Type B pancreatic cell (in vitro differentiated cells): ENCODE measurements at places on chromosomes 12 and 14. TPM values are rescaled to one million over a fixed set of nuclear protein-coding genes. Genes with fewer than 3 reads are reported as not detected.

GRCh38 chr14:20830831-20831230, 28.2 kb upstream of the RNASE1 start:
- no peaks in the 10 kb centered on the region for H3K36me3 ChIP-seq
- DNase-seq = no peak
- H3K27me3 ChIP-seq = no peaks in the 10 kb centered on the region
- H3K4me3 ChIP-seq = no peak overlapping the region

- DNase-seq = no peak
- H3K27ac ChIP-seq = no peak overlapping the region
- no peak overlapping the region for H3K4me3 ChIP-seq
- no peaks in the 10 kb centered on the region for H3K4me1 ChIP-seq
These were observed 25.9 kb downstream of the PKP2 start for GRCh38 chr12:32870716-32871115.

DNA sequence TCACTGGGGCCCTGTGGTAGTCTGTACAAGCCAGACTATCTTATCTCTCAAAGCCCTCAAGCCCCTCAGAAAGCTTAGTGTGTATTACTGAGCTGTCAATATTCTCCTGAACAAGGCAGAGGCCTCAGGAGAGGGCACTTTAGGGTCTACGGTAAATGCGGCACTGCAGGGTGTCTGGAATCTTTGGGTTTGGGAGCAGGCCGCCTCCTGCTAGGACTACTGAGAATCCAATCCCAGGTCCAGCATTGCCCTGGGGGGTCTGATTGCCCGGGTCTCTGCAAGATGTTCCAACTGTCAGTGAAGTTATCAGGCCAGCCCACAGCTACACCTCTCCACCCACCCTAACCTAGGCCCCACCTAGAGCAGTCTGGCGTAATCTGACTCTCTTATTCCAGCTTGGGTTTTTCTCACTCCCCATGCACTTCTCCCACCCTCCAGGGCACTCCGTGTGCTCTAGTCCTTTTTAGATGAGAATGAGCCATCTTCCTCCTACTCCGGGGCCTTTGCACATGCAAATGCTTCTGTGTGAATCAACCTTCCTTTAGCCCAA, 4.3 kb upstream of the ZFP36L1 start:
- peak overlapping the region; percentile 96 for H3K4me3 ChIP-seq
- H3K4me1 ChIP-seq = peaks cover 18% of the 10 kb centered on the region
- peaks cover 20% of the 10 kb centered on the region for H3K36me3 ChIP-seq

DNA sequence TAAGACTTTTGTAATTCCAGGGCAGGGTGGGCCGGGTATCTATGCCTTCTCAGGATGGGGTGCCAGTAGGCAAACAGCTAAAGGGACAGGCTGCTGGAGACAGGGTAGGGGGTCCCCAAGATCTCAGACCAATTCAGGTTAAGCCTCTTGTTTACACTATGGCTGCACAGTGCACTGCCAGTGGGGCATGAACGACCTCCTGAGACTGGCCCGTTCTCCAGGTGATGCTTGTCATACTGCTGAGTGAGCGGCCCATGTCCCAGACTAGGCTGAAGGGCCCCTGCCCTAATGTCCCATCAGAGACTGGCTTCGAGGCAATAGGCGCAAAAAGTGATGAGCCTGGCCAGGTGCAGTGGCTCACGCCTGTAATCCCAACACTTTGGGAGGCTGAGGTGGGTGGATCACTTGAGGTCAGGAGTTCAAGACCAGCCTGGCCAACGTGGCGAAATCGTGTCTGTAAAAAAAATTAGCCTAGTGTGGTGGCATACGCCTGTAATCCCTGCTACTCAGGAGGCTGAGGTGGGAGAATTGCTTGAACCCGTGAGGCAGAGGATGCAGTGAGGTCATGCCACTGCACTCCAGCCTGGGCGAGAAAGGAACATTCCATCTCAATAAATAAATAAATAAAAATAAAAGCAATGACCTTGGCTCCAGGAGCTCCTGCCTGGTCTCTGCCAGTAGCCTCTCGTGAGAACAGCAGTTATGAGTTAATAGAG, 12.6 kb downstream of the SLC25A29 start:
- H3K4me1 ChIP-seq = peaks cover 9% of the 10 kb centered on the region
- no peak for DNase-seq
- H3K27ac ChIP-seq = peak overlapping the region; percentile 59
- H3K36me3 ChIP-seq = no peaks in the 10 kb centered on the region
- H3K4me3 ChIP-seq = no peak overlapping the region

DNA sequence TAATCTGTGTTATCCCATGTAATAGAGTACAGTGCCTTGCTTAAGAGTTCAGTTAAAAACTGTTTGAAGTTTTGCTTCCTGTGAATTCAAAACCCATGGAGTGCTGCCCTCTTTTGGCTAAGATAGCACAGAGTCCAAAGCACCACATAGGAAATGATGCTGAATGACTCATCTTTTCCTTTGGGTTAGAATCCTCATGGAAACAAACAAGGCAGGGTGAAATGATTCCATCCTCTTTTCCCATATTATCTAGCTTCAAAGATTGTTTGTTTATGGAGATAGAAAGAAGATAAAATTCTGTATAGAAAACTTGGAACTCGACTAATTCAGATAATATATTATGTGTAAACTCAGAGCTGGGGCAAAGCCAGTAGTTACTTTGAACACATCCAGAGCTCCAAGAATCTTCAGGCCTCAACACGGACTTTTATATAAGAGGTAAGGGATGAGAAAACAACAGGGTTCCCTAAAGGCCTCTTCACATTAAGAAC, 87.4 kb downstream of the OTOGL start:
- H3K4me1 ChIP-seq = peaks cover 14% of the 10 kb centered on the region
- no peaks in the 10 kb centered on the region for H3K36me3 ChIP-seq
- H3K4me3 ChIP-seq = no peak overlapping the region
- no peak overlapping the region for H3K27ac ChIP-seq
- no peak for DNase-seq
- no peaks in the 10 kb centered on the region for H3K27me3 ChIP-seq

DNA sequence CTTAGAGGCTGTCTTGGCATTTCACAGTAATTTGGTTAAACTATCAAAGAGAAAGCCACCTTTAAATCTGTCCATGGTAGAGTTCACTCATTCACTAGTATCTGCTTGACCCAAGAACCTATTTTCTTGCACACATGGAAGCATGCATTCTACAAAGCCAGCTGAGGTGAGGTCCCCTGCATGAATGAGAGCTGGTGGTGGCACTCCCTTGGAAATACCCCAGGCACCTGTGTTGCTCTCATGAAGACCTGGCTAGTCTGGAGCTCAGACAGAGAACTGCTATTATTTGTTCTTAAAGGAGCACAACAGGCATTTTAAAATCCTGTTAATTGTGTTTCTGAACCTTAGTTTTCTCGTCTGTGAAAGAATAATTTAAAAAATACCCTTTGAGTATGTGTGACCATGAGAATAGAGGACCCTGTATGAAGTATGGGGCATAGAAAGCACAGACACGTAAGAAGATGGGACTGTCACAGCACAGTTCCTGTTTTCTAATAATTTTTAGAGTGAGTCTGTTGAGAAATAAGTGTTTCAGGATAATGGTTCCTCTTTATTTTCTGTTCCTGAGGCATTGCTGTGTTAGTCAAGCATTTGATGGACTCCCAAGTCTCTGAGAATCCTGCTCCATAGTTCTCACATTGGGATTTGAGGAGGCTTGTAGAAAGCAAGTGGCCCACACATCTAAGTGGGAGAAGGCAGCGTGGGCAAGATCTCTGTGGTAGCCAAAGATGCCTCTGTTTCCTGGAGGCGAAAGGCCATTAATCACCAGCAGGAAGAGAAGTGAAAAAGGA, 10.9 kb downstream of the RGS6 start:
- H3K27me3 ChIP-seq = peaks cover 6% of the 10 kb centered on the region
- peaks cover 5% of the 10 kb centered on the region for H3K4me1 ChIP-seq
- H3K27ac ChIP-seq = no peak overlapping the region
- peaks cover 3% of the 10 kb centered on the region for H3K36me3 ChIP-seq
- H3K4me3 ChIP-seq = no peak overlapping the region

The CLEC4A gene
- 0.29 TPM in 1 of 2 replicates, not detected in the other for total RNA-seq

The P2RX2 gene
- total RNA-seq = 2.8 and 5.4 TPM in 2 replicates
